NCI-H2081 (cell line): ENCODE measurements at places on chromosomes 5 and 9.

DNA sequence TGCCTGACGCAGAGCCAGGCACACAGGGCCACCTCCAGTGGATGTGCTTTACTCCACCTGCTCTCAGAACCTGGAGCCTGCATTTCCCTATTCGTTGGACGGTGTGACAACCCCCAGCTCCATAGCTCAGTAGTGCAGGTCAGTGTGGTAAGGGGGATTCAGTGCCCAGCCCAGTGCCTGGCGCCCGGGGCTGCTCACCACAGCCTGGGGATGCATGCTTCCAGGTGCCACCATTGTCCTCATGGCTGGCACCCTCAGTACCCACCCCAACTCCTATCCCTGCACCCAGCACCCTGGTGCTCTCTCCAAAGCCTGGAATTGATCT, 32.8 kb upstream of the ADAMTS2 start:
- no peak for DNase-seq

GRCh38 chr5:103793595-103794182, 231.1 kb upstream of the NUDT12 start:
- DNase-seq = no peak

DNA sequence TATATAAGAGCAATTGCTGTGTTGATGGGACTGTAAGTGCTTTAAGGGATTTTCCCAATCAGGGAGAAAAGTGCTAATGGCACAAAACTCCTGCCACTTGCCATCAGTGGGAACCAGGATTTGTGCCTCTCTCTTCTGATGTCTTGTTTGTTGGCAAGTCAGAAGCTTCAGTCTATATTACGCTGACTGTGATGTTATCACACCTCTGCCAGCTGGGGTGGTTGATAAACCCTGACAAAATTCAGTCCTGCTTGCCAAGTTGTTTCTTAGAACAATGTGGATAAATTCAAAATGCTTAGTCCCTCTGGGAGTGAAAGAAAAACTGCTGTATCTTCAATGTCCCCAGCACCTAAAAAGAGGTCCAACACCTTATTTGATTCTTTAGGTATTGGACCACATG, 161.4 kb upstream of the FBXL7 start:
- DNase-seq = no peak

DNA sequence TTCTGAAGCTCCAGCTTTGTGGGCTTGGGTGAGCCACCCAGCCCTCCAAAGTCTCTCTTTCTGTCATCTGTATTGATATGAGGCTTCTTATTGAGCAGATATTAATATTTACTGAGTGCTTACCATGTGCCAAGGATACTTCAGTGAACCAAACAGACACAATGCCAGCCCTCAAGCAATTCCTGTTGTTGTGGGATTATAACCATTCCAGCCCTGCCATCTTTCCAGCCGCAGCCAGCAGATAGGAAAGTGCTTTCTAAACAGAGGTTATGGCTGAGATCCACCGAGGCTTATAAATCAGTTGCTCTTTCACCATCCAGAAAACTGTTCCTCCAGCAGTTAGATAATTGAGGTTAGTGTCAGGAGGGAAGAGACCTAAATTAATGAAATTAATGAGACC, 137.7 kb upstream of the ALDH1B1 start:
- DNase-seq = no peak

DNA sequence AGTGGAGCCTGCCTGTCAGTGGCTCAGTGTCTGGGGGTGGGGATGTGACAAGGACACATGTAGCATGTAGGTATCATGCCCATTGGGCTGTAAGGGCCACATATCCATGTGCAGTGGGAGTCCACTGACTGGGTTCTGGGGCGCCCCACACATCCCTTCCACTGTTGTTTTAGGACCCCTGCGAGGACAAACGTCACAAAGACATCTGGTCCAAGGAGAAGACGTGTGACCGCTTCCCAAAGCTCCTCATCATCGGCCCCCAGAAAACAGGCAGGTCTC, 33.4 kb downstream of the NDST1 start:
- DNase-seq = no peak

GRCh38 chr9:75601280-75601679, 289.2 kb upstream of the PCSK5 start:
- DNase-seq = no peak

DNA sequence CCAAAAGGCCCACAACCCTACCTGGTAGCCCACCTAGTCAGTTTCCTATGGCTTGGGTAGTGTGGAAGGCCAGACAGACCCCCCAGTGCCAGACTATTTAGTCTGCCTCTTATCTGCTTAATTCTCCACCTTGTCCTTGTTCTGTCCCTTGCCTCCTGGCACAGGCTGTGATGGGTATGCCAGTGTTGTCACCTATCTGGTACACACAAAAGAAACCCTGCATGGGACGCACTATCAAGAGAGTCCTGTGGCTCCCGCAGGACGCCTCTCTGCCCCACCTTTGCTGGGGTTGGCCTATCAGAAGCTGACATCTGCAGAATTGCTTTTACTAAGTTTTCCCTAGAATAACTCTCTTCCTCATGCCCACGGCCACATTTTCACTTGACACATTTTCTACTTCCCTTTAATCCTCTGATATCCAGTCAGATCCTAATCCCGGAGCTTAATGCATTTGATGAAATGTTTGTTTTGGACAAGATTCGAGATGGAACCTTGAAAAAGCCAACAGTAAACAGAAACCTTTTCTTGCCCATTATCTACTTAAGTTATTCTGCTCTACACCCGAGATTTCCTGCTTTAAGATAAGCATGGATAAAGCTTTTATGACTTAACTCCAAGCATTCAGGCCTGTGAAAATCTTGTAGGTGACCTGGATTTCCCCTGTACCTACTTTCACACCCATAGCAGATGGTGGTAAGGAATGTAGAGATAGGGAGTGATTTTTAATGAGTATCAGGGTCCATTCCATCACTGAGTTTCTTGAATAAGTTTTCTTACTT, 468.5 kb downstream of the ZNF608 start:
- no peak for DNase-seq

DNA sequence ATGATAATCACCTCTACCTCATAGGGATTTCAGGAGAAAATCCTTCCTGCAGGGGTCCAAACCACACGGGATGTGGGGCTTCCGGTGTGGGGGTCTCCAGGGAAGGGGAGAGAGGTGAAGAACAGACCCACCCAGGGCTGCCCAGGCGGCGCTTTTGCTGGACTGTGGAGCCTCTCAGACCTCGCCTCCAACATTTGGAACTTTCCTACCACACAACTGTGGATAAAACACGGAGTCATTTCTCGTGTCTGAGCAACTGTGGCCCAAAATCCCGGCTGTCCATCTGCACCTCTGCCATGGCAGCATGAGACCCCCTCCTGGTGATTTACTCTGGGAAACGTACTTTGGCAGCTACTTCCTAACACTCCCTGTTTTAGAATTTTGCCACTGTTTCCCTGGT, 307.8 kb upstream of the IRX4 start:
- DNase-seq = no peak

DNA sequence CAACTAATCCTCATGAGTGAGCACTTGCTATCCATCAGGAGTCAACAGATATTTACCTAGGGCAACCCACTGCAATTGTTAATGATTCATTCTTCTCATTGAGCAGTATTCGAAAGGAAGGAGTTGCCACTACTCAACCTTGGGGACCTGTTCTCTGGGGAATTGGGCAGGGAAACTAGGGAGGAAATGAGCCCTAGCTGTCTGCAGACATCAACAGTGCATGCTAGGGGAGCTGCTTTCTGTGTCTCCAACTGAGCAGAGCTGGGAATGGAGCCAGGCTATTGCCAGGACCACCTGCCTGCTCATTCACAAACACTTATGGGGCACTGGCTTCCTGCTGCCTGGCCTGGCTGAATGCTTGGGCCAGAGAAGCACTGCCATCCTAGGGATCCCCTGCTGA, 183.4 kb downstream of the TMEM38B start:
- peak; percentile 88 for DNase-seq

GRCh38 chr5:37882636-37883035, 42.8 kb upstream of the GDNF start:
- DNase-seq = no peak

GRCh38 chr5:25119650-25120049, 474.9 kb upstream of the CDH10 start:
- DNase-seq = peak; percentile 30

GRCh38 chr5:64147849-64148441, 17.7 kb upstream of the RNF180 start:
- DNase-seq = peak; percentile 42
